ENCODE measurements at places on chromosomes 2 and 18. TPM values are rescaled to one million over a fixed set of nuclear protein-coding genes. Genes with fewer than 3 reads are reported as not detected.

Gene PJVK
- polyA plus RNA-seq: 9.1 TPM

Gene SLC9A4
- polyA plus RNA-seq: 13.2 TPM

Gene HOXD13
- polyA plus RNA-seq: 0.08 TPM

Gene SERPINB11
- polyA plus RNA-seq: not detected

Gene CNGA3
- not detected for polyA plus RNA-seq

- DNase-seq: peak; percentile 11
Measured at GRCh38 chr2:193428336-193428818, 1233.6 kb upstream of the TMEFF2 start.

- peak; percentile 28 for DNase-seq
Measured at GRCh38 chr2:174485788-174486562, 854 bp downstream of the GPR155 start.

DNA sequence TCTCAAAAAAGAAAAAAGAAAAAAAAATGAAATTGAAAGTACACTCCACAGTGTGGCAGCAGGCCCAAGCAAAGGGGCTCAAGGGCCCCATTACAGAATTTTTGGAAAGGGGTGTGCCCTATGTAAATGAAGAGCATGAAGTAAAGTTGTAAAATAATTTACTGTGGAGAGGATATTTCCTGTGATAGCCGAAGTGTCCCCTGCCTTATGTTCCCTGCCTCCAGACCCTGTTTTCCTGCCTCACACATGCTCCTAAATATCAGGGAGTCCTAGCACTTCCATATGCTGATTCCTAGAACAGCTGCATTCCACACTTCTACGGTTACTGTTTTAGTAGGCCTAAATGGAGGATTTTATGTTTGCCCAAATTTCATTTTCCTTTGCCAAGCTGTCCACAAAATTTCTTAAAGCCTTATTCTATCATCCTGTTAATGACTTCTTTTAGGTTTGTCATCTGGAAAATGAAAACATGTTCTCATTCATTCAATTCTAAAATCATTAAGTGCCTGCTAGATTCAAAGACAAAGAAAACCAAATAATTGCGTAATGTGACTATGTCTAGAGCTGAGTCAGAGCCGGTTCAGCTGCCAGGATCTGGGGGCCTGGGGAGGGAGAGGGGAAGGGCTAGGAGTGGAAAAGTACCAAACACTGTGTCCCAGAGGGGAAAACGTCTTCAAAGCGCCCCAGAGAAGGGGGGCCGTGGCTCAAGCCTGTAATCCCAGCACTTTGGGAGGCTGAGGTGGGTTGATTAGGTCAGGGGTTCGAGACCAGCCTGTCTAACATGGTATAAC lies 25.9 kb upstream of the IMPA2 start:
- no peak for DNase-seq

DNA sequence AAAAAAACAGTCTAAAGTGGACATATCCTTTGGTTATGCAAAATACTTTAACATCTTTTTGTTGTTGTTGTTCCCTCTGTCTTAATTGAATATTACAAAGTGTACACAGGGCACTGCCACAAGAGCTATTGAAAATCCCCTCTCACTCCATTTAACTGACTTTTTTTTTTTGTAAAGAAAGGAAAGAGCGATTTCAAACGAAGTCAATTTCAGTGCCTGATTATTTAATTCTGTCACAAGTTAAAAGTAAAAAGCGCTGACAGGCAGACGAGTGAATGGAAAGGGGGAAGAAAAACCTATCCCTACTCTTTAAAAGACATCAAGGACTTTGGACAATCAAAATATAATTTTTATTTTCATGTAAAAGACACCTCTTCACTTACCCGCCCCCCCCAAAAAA lies 1.9 kb downstream of the FIGN start:
- DNase-seq: no peak

DNA sequence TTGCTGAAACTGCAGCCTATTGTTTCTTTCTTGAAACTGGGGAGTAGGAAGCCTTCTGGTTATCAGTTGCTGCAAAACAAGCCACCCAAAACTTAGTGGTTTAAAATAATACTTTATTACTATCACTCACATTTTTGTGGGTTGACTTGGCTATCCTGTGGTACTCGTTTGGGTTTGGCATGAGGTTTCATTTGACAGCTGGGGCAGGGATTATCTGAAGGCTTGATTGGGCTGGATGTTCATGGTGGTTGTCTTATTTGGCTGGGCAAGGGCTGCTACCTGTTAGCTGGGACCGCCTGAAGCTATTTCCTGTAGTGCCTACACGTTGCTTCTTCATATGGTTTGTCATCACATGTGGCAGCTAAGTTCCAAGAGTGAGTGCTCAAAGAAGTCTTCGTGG lies 122.3 kb downstream of the PLCL1 start:
- no peak for DNase-seq

- DNase-seq: no peak
Measured at GRCh38 chr2:226424971-226425370, 374.6 kb downstream of the IRS1 start.

DNA sequence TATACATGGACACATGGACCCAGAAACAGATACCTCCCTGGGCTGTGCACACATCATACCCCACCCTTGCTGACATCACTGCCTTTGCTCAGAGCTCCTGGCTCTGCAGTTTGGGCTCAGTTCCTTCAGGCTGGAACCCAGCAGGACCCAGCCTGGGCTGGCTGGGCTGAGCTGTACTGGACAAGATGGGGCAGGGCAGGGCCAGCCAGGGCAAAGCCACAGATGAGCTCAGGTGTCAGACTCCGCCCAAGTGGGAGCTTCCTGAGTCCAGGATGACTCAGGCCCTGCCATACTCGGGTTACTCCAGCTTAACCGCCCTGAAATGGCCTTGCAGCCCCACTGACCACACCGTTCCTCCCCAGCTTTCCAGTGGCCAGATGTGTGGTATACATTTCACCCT lies 284.9 kb downstream of the OSR1 start:
- DNase-seq: peak; percentile 82

DNA sequence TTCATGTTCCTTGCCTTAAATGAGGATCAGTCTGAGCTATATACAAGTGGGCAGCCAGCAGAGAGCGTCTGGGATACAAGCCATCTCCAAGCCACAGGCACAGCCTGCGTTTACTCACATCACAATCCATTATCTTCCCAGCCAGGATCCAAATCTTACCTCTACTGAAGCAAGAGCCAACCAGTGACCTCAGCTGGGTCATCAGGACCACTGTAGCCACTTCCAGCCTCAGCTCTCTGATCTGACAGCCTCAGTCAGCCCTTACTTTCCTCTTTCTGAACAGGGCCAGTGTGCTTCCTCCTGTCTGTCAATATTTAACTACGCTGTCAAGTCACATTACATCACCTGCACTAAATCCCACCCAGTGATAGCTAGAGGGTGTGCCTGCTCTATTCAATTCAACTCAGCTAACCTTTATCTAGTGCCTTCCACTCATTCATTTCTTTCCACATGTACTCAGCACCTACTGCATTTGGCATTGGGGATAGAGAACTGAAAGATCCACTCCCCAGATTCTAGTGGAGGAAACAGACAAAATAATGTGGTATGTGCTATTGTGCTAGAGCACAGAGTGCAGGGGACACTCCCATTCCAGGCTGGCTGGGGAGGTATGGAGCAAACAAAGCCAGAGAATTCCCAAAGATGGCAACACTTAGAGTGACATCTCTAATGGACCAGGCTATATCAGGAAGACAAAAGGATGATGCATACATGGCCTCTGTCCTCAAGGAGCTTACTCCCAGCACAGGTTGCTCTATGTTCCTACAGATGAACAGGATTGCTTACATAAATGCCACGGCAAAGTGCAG lies 146.5 kb downstream of the NCKAP5 start:
- no peak for DNase-seq

- DNase-seq: no peak
Measured at GRCh38 chr18:44793194-44793593, 112.5 kb downstream of the SETBP1 start.

DNA sequence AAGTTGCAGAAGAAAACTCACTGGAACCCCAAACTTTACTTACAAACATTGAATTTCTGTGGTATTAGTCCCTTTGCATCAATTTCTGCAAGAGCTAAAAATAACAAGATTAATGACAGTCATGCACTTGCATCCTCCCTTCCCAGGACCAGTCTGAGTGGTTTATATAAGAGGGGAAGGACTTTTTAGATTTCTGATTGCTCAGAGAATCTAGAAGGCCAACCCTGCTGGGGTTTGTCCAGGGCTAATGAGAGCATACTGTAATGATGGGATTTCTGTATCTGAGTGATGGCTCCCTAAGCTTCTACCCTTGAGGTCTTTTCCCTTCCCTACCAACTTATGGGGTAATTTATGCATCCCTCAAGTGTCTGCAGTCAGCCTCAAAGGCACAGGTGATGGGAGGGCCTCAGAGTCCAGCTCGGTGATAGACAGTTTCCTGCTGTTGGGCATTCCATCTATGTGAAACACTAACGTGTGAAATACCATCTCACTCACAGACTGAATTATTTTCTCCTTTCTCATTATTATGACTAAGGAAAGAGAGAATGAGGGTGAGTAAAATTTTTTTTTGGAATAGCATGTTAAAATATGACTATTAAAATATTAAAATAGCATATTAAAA lies 556.3 kb downstream of the RIT2 start:
- DNase-seq: no peak

All from renal pelvis (tissue), 12 donors.